Fibroblast of lung (primary cell): ENCODE measurements at places on chromosomes 6 and 20.

- no peak overlapping the region for H3K27ac ChIP-seq
- H3K27me3 ChIP-seq = no peaks in the 10 kb centered on the region
- no peak overlapping the region for H3K4me3 ChIP-seq
- no peaks in the 10 kb centered on the region for H3K36me3 ChIP-seq
- peak; percentile 97 for DNase-seq
Measured at GRCh38 chr20:34222208-34222607, 19.0 kb upstream of the ASIP start.

GRCh38 chr6:53333439-53334408 is 15.0 kb downstream of the ELOVL5 start:
- H3K4me1 ChIP-seq = no peaks in the 10 kb centered on the region
- no peaks in the 10 kb centered on the region for H3K27me3 ChIP-seq
- no peak for DNase-seq
- no peak overlapping the region for H3K4me3 ChIP-seq

DNA sequence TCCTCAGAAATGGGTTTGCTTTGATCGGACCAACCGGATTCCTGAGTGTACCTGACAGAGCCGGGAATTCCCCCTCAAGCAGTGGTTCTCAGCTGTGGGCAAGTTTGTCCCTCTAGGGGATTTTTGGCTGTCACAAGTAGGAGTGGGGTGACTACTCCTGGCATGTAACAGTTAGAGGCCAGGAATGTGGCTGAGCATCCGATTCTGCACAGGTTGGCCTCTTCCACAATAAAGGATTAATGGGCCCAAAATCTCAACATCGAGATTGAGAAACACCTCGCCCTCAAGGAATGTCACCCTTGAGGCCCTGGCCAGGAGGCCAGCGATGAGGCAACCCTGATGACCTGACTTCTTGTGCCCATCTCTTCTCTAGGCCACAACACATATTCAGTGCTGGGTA is 7.9 kb downstream of the AGPAT4 start:
- H3K36me3 ChIP-seq = no peaks in the 10 kb centered on the region
- H3K4me3 ChIP-seq = no peak overlapping the region
- H3K27ac ChIP-seq = no peak overlapping the region
- no peaks in the 10 kb centered on the region for H3K4me1 ChIP-seq
- DNase-seq = no peak

DNA sequence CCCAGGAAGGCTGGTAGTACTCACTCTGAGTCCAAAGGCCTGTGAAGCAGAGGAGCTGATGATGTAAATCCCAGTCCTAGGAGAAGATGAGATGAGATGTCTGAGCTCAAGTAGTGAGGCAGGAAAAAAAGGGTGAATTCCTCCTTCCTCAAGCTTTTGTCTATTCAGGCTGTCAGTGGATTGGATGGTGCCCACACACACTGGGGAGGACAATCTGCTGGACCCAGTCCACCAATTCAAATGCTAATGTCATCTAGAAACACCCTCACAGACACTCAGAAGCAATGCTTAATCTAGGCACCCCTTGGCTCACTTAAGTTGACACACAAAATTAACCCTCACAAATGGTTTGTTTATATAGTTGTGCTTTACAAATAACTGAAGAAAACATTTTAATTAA is 94.6 kb downstream of the CD109 start:
- H3K27ac ChIP-seq = no peak overlapping the region
- H3K4me1 ChIP-seq = no peaks in the 10 kb centered on the region
- H3K27me3 ChIP-seq = no peaks in the 10 kb centered on the region
- no peaks in the 10 kb centered on the region for H3K36me3 ChIP-seq

DNA sequence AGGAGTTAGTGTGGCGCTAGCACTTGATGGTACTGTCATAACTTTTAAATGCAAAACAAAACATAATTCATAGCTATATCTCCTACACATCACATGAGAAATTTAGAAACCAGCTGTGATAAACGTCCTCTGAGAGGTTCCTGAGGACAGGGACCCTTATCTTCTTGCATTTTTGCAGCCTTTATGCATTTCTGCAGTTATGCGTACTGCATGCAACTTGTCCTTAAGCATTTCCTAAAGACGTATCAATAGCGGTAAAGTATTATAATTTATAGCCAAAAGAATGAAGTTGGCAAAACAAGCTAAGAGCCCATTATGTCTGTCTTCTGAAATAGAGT is 1.7 kb downstream of the NAPB start:
- no peaks in the 10 kb centered on the region for H3K4me1 ChIP-seq
- peak overlapping the region; percentile 87 for H3K4me3 ChIP-seq
- no peaks in the 10 kb centered on the region for H3K36me3 ChIP-seq
- H3K27me3 ChIP-seq = no peaks in the 10 kb centered on the region
- DNase-seq = no peak

DNA sequence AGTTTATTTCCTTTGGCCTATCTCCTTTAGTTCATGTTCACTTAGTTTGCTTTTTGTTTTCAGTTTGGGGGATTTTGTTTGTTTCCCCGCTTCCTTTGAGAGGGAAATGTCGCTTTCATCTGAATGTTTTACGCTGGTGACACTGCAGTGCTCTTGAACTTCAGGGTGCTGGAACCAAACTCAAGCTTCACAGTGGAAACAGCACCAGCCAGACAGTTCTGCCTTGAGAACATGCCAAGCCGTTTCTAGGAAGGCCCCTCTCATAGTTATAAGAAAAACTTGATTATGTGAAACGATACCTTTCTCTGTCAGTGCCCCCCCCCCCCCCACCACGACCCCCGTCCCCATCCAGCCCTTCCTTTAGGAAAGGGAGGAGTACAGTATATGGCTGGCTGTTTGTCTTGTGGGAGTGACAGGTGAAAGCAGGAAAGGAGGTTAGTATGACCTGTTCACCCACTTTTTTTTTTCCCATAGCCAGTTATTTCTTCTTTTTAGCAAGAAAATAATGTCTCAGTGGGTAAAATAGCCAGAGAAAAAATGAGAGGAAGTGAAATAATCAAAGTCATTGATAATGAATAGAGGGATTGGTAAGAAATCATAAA is 130.1 kb downstream of the LRRC1 start:
- H3K27me3 ChIP-seq = no peaks in the 10 kb centered on the region
- H3K4me1 ChIP-seq = peaks cover 2% of the 10 kb centered on the region
- H3K36me3 ChIP-seq = no peaks in the 10 kb centered on the region
- no peak overlapping the region for H3K27ac ChIP-seq
- no peak overlapping the region for H3K4me3 ChIP-seq

DNA sequence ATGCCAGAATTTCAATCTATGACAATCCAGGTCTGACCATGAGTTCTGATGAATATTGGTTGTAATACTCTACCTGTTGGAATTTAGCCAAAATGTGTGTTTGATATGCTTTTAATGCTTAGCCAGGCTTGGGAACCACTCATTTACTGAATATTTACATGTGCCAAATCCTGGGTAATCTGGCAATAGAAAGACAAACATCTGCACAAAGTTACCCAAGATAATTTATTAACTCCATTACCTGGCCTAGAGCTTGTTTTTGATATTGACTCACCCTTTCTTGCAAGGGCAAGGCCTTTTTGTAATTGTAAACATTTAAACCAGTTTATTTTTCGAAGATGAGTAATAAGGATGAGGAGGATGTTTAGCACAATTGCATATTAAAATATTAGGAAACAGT is 13.5 kb upstream of the CD2AP start:
- no peaks in the 10 kb centered on the region for H3K27me3 ChIP-seq
- H3K36me3 ChIP-seq = no peaks in the 10 kb centered on the region
- no peak overlapping the region for H3K27ac ChIP-seq
- H3K4me1 ChIP-seq = no peaks in the 10 kb centered on the region
- no peak overlapping the region for H3K4me3 ChIP-seq

- no peak overlapping the region for H3K4me3 ChIP-seq
- H3K27ac ChIP-seq = no peak overlapping the region
- H3K27me3 ChIP-seq = no peaks in the 10 kb centered on the region
- no peaks in the 10 kb centered on the region for H3K36me3 ChIP-seq
- no peaks in the 10 kb centered on the region for H3K4me1 ChIP-seq
- DNase-seq = no peak
Measured at GRCh38 chr20:18907353-18907752, 93.8 kb downstream of the SCP2D1 start.

DNA sequence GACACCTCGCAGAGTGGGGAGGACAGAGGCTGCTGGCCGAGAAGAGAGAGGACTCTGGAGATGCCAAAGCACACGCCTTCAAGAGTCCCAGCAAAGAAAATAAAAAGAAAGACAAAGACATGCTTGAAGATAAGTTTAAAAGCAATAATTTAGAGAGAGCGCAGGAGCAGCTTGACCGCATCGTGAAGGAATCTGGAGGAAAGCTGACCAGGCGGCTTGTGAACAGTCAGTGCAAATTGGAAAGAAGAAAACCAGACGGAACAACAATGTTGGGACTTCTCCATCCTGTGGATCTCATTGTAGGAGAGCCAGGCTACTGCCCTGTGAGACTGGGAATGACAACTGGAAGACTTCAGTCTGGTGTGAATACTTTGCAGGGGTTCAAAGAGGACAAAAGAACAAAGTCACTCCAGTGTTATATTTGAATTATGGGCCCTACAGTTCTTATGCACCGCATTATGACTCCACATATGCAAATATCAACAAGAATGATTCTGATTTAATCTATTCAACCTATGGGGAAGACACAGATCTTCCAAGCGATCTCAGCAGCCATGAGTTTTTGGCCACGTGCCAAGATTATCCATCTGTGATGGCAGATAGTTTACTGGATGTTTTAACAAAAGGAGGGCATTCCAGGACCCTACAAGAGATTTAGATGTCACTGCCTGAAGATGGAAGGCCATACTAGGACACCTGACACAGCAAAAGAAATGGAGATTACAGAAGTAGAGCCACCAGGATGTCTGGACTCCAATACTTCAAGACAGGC is 52.2 kb downstream of the REV3L start:
- no peak overlapping the region for H3K27ac ChIP-seq
- no peak overlapping the region for H3K4me3 ChIP-seq
- H3K36me3 ChIP-seq = no peaks in the 10 kb centered on the region

DNA sequence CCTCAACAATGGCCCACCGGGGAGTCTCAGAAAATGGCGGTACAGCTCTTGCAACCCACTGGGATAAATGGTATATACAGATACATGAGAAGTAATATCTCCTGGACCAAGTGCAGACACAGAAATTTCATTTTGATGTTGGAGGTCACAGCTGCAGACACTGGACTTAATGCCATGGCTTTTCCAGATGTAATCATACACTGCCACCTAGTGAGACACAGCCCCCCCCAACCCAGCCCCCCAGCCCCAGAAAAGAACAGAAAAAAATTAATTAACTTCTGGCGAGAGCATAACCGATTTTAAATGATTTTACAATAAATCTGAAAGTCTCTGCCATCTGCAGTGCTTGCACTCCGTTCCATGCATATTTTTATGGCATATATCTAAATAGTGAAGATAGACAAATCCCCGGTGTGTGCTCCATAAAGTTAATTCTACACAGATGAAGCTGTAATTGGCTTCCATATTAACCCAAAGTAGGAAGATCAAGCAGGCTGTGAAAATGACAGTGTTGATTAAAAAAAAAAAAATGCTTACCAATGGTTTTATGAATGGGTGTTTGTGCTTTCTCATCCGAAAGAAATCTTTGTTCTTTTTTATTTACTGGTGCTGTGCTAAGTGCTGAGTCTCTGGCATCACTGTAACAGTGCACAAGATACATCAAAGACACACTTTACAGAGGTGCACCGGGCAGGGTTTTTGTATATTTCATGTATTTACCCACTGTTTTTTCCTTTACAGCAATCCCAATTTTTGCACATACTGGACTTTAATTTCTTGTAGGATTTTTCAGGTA is 804.1 kb downstream of the TFAP2A start:
- no peaks in the 10 kb centered on the region for H3K4me1 ChIP-seq
- no peak for DNase-seq
- H3K4me3 ChIP-seq = no peak overlapping the region
- H3K27me3 ChIP-seq = no peaks in the 10 kb centered on the region
- no peak overlapping the region for H3K27ac ChIP-seq

DNA sequence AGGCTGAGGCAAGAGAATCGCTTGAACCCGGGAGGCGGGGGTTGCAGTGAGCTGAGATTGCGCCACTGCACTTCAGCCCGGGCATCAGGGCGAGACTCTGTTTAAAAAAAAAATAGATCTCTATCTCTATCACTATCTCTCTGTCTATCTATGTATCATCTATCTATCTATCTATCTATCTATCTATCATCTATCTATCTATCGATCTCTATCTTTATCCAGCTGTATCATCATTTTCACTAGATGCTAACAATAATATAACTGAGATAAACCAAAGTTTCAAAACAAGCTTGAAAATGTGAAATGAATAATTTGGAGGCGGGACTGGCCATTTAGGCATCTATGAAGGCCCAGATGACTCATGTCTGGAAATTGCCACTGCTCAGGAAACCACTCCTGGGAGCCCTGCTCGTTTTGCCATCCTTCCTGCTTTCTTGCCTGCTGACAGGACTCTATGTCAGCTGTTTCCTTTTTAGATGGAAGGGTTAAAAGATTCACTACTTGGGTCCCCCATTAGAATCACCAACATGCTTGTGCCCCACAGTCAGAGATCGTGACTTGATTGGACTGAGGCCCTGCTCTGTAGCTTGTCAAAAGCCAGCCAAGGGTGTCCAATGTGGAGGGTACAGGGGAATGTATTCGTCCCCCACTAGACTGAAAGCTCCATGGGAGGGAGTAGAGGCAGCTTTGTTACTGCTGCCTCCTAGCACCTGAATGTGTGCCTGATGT is 61.7 kb downstream of the UTRN start:
- no peaks in the 10 kb centered on the region for H3K27me3 ChIP-seq
- H3K36me3 ChIP-seq = no peaks in the 10 kb centered on the region
- H3K27ac ChIP-seq = no peak overlapping the region
- H3K4me3 ChIP-seq = no peak overlapping the region
- peaks cover 10% of the 10 kb centered on the region for H3K4me1 ChIP-seq

- no peaks in the 10 kb centered on the region for H3K27me3 ChIP-seq
- no peaks in the 10 kb centered on the region for H3K36me3 ChIP-seq
- no peak for DNase-seq
- peaks cover 6% of the 10 kb centered on the region for H3K4me1 ChIP-seq
- H3K27ac ChIP-seq = no peak overlapping the region
- H3K4me3 ChIP-seq = no peak overlapping the region
Measured at GRCh38 chr6:157592541-157592940, 211.6 kb downstream of the ZDHHC14 start.

DNA sequence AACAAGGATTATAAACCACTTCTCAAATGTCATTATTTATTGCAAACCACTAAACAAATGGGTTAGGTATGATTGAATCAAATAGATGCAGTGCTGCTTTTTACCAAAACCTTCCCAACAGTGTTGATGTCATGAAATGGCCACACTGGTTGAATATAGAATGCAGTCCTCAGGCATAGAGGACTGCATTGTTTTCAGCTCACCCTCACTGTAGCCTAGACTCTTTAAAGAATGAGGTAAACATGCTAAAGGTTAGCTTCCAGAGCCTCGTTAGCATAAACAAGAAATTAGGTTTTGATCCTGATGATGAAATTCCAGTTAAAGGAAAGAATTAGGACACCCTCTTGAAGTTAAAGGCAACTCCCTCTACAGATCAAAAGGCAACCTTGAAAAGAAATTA is 224.3 kb downstream of the ALDH8A1 start:
- no peaks in the 10 kb centered on the region for H3K27me3 ChIP-seq
- no peak overlapping the region for H3K4me3 ChIP-seq
- no peak overlapping the region for H3K27ac ChIP-seq
- H3K4me1 ChIP-seq = peaks cover 11% of the 10 kb centered on the region

GRCh38 chr20:24648481-24648880 is 179.1 kb downstream of the SYNDIG1 start:
- DNase-seq = peak; percentile 32
- H3K36me3 ChIP-seq = no peaks in the 10 kb centered on the region
- H3K4me1 ChIP-seq = peaks cover 23% of the 10 kb centered on the region

- DNase-seq = no peak
- peaks cover 3% of the 10 kb centered on the region for H3K36me3 ChIP-seq
- H3K4me1 ChIP-seq = no peaks in the 10 kb centered on the region
Measured at GRCh38 chr6:30640481-30640880, 6.5 kb upstream of the C6orf136 start.
